NCI-H187 (cell line): ENCODE measurements at places on chromosomes 4 and X.

GRCh38 chr4:33714971-33715370 is 2529.3 kb downstream of the ARAP2 start:
- DNase-seq = no peak

- DNase-seq = no peak
Measured at GRCh38 chr4:53307819-53308780, 57.8 kb downstream of the SCFD2 start.

DNA sequence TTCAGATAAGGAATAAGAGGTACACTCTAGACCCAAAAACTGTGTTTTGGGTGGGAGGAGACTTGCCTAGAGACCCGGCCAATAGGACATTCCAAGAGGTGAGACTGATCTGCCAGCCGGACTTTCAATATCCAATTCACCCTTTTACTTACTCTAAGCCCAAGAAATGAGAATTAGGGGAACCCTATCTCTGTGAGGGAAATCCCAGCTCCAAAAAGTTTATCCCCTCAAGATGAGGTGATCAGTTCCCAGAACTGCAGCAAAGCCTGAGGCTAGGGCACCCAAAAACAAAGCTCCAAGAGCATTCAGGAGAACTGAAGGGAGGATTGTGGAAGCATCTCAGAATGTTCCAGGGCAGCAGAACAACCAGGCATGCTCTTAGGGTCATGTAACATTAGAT is 251.7 kb downstream of the PTTG2 start:
- no peak for DNase-seq

DNA sequence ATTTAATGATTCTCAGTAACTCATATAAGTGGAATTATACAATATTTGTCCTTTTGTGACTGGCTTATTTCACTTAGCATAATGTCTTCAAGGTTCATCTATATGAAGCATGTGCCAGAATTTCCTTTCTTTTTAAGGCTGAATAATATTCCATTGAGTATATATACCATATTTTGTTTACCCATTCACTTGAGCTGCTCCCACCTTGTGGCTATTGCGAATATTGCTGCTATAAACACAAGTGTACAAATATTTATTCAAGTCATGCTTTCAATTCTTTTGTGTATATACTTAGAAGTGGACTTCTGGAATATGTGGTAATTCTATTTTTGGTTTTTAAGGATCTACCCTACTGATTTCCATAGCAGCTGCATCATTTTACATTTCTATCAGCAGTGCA is 219.1 kb downstream of the MID1 start:
- DNase-seq = no peak

GRCh38 chrX:9310616-9311015 is 154.2 kb upstream of the TBL1X start:
- DNase-seq = no peak
